ENCODE measurements at places on chromosomes 12 and 14. TPM values are rescaled to one million over a fixed set of nuclear protein-coding genes. Genes with fewer than 3 reads are reported as not detected.
A peak's percentile ranks its signal among the peaks of the same experiment; 100 is the strongest.

DNA sequence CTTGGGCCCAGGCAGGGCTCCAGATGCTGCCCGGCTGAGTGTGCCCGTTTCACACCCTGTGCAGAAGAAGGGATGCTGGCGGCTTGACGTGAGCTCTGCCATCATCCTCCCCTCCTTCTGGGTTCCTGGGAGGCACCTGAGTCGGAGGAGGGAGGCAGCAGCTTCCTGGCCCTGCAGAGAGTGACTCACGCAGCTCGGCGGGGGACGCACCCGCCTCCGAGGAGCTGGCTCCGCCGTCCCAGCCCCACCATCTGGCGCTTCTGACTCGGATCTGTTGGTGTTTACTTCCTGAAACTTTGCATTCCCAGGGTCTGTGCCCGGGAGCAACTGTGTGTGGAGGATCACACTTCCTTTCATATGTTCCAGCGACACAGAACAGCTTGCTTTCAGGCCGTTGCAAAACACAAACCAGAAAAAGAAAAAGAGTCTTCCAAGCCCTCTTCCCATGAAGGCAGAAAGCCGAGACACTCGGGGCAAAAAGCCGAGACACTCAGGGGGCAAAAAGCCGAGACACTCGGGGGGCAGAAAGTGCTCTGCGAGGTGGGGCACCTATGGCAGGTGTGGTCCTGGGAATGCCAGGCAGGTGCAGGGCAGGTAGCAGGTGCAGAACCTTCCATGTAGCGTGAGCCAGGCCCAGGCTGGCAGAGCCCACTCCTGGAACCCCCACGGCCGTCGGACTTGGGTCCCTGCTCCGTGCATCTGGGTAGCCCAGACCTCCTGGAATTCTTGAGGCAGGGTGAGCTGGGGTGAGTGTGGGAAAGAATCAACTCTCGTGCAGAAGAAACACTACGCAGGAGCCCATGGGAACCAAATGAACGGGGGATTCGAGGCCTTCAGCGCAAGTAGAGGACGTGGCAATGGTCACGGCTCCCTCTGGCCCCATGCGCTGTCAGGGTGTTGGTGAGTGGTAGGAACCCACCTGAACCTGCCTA is 27.6 kb upstream of the GALNT9 start:
- DNase-seq = no peak
- H3K27me3 ChIP-seq = peaks cover 10% of the 10 kb centered on the region
- peaks cover 3% of the 10 kb centered on the region for H3K4me1 ChIP-seq
- no peaks in the 10 kb centered on the region for H3K36me3 ChIP-seq

GRCh38 chr12:107402041-107403022 is 283.3 kb upstream of the PWP1 start:
- peaks cover 37% of the 10 kb centered on the region for H3K4me1 ChIP-seq
- H3K36me3 ChIP-seq = no peaks in the 10 kb centered on the region
- H3K27me3 ChIP-seq = no peaks in the 10 kb centered on the region
- peak; percentile 42 for DNase-seq

- DNase-seq = no peak
- H3K4me1 ChIP-seq = no peaks in the 10 kb centered on the region
- H3K27me3 ChIP-seq = peaks cover 41% of the 10 kb centered on the region
- no peaks in the 10 kb centered on the region for H3K36me3 ChIP-seq
- H3K4me3 ChIP-seq = no peak overlapping the region
- no peak overlapping the region for H3K27ac ChIP-seq
Observed at GRCh38 chr12:52552055-52552454, 890 bp downstream of the KRT71 start.

DNA sequence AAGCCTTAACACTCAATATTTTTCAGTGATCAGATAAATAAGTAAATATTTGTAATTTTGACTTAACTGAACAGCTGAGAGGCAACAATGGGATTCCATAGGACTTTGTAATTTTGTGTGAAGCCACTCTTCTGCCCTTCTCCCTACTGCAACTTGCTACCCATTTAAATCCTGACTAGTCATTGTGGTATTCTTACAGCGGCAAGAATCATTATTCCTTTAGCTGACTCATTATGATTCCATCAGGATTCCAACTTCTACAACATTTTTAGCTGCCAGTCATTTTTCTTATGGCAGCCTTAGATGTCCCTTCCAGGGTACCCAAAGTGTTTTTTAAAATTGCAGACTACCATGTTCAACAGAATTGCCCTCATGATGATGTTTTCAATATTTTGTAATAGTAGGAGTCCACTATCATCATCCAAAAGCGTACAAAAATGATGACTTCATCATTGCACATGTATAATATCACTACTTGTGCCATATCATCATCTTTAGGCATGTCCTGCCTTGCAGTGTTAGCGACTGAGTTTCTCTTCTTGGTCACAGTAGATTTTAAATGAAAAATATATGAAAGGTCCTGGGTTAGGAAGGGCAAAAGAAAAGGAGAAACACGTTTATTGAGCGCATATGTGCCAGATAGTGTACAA is 5.1 kb upstream of the MAGOHB start:
- peaks cover 65% of the 10 kb centered on the region for H3K27me3 ChIP-seq
- no peak overlapping the region for H3K27ac ChIP-seq
- peak overlapping the region; percentile 35 for H3K4me3 ChIP-seq
- H3K4me1 ChIP-seq = peaks cover 7% of the 10 kb centered on the region
- no peak for DNase-seq
- H3K36me3 ChIP-seq = no peaks in the 10 kb centered on the region

DNA sequence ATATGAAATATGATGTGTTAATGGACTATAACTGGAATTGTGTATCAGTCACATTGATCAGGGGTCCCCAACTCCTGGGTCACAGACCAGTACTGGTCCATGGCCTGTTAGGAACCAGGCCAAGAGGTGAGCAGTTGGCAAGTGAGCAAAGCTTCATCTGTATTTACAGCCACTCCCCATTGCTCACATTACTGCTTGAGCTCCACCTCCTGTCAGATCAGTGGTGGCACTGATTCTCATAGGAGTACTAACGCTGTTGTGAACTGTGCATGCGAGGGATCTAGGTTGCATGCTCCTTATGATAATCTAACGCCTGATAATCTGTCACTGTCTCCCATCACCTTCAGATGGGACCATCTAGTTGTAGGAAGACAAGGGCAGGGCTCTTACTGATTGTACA is 72.3 kb downstream of the CDK17 start:
- H3K4me1 ChIP-seq = no peaks in the 10 kb centered on the region
- H3K36me3 ChIP-seq = peaks cover 19% of the 10 kb centered on the region
- DNase-seq = no peak
- no peak overlapping the region for H3K27ac ChIP-seq
- H3K27me3 ChIP-seq = no peaks in the 10 kb centered on the region
- no peak overlapping the region for H3K4me3 ChIP-seq

- DNase-seq = no peak
- H3K27ac ChIP-seq = no peak overlapping the region
- H3K27me3 ChIP-seq = no peaks in the 10 kb centered on the region
Observed at GRCh38 chr12:10031321-10031720, 839 bp downstream of the CLEC9A start.

GRCh38 chr14:21990116-21990515 is 316.5 kb upstream of the OR4E1 start:
- no peak for DNase-seq
- no peak overlapping the region for H3K4me3 ChIP-seq
- no peaks in the 10 kb centered on the region for H3K36me3 ChIP-seq
- H3K27me3 ChIP-seq = peaks cover 25% of the 10 kb centered on the region
- H3K27ac ChIP-seq = no peak overlapping the region

GRCh38 chr12:4934407-4935035 is 24.8 kb downstream of the KCNA1 start:
- no peak for DNase-seq
- H3K36me3 ChIP-seq = no peaks in the 10 kb centered on the region
- H3K4me3 ChIP-seq = no peak overlapping the region
- H3K27me3 ChIP-seq = peaks cover 65% of the 10 kb centered on the region

GRCh38 chr14:60977847-60978246 is 3.0 kb downstream of the TRMT5 start:
- no peak overlapping the region for H3K27ac ChIP-seq
- no peak for DNase-seq
- peaks cover 25% of the 10 kb centered on the region for H3K4me1 ChIP-seq

- no peak overlapping the region for H3K4me3 ChIP-seq
- no peak overlapping the region for H3K27ac ChIP-seq
- DNase-seq = no peak
- peaks cover 53% of the 10 kb centered on the region for H3K27me3 ChIP-seq
Observed at GRCh38 chr12:117218149-117218548, 27.9 kb upstream of the FBXO21 start.

- no peaks in the 10 kb centered on the region for H3K27me3 ChIP-seq
- H3K4me3 ChIP-seq = no peak overlapping the region
- H3K4me1 ChIP-seq = peaks cover 15% of the 10 kb centered on the region
- H3K27ac ChIP-seq = no peak overlapping the region
Observed at GRCh38 chr12:22276867-22277266, 57.6 kb downstream of the ST8SIA1 start.

Gene PPFIA2
- 8.3 TPM for total RNA-seq

Gene CFAP251
- 1.6 TPM for total RNA-seq

Gene IGFBP6
- total RNA-seq = 0.73 TPM

Gene GPRC5A
- total RNA-seq = not detected

Gene CDK4
- total RNA-seq = 333 TPM

Gene OTX2
- total RNA-seq = 0.84 TPM

Gene KRT2
- total RNA-seq = not detected

Gene ACOT6
- not detected for total RNA-seq

Gene KLRF1
- not detected for total RNA-seq

Measured in neural crest cell (in vitro differentiated cells).